ENCODE measurements at places on chromosomes 1 and 21.

GRCh38 chr1:14693949-14694348, 95.5 kb downstream of the KAZN start:
- DNase-seq, result no peak

GRCh38 chr1:21663248-21663950, 5.8 kb downstream of the RAP1GAP start:
- no peak for DNase-seq

DNA sequence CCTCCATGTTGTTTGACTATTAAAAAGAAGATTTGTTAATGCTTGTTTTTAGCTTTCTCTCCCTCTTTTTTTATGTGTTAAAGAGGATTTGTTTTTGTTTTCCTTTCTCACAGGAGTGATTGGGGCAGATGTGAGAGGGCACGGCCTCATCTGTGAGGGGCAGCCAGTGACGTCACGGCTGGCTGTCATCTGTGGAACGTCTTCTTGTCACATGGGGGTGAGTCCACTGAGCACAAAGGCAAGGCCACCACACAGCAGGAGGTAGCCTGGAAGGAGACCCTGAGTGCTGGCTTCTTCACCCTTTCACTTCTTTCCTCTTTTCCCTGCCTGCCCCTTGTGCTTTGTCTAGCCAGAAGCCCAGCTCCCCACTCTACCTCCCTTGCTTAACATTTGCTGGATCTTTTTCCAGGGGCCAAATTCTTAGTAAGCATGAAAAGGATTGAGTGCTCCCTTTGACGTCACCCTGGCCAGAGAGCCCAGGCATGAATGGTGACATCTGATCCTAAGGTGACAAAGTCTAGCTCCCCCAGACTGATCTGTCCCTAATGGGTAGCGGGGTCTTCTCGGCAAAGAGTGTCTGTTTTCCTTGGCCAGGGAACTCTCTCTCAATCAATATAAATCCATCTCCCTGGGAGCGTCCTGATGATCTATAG, 257.2 kb downstream of the FGGY start:
- no peak for DNase-seq

DNA sequence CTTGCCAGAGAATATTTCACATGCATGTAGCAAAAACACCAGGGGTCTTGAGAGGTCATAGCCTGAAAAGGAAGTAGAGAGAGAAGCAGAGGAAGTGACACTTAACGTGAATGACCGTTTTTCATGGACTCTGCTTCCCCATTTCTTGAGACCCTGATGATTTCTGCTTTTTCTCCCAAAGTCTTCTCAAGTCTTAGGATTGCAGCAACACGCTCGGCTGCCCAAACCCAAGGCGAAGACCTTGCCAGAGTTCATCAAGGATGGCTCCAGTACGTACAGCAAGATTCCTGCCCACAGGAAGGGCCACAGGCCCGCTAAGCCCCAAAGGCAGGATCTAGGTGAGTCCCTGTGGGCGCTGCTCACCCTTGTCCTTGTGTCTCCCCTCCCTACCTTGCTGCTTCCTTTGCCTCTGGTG, 12.8 kb downstream of the THEMIS2 start:
- DNase-seq, result no peak

DNA sequence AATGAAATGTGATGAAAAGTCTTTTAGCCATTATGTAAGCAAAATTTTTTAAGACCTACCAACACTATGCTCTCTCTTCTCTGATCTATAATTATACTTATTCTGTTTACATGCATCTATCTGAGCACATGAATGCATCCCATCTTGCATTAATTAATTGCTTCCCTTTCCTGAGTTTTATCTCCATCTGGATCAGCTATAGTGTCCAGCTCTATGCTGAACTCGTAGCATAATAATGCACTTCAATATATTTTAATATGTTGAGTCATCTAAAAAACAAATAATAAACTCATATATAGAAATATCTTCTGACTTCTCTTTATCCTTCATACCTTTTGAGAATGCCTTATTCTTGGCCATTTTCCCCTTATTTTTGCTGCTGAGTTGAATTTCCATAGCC, 1097.8 kb downstream of the TTLL7 start:
- no peak for DNase-seq

DNA sequence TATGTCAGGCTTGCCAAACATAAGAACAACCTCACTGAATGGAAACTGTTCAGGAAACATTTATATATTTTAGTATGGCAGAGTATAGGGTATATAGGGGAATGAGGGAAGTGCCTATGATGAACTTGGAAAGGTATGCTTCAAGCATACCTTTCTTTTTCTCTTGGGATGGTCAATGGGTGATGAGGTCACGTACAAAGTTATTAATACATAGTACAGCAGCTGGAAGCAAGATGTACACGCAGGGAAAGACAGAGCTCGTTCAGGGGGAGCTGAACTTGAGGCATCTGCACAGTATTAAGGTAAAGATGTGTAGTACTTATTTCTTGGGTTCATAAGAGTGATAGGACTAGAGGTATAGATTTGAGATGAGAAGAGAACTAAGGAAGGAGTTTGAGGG, 61.5 kb downstream of the ABCD3 start:
- no peak for DNase-seq

- no peak for DNase-seq
Measured at GRCh38 chr1:43506233-43506632, 24.4 kb upstream of the PTPRF start.

DNA sequence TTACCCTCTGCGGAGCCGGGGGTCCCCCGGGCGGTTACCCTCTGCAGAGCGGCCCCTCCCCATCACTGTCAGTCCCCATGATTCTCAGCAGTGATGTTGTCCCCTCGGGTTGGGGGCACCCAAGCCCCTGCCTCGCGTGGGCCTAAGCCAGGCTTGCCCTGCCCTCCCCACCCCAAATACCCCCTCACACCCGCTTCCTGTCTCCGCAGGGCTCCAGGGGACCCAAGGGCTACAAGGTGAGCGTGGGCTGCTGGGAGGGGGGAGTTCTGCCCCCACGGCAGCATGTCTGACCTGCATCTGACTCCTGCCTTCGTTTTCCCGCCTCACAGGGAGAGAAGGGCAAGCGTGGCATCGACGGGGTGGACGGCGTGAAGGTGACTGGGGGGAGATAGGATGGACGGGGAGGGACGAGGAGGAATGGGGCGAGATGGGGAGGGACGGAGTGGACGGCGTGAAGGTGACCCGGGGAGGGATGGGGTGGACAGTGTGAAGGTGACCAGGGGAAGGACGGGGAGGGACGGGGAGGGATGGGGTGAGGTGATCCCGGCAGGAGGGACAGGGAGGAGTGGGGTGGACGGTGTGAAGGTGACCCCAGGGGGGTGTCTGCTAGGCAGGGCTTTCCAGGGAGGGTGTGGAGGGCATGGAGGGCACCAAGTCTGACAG, 8.6 kb downstream of the COL6A1 start:
- no peak for DNase-seq

DNA sequence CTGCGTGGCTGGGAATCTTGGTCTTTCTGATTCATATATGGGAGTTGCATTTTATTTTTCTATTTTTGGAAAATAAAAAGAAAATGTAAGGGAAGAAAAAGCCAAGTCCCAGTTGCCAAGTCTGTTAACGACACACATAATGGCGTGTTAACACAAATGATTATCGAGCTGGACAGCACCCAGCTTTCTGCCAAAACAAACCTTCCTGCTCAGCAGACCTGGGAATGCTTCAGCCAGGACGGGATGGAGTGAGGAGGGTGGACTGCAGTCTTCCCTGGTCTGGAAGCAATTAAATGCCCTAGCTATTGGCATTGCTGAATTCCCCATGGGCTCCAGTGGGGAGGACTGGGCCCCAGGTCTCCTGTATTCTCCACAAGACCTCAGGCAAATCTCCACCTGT, 184.2 kb upstream of the USP24 start:
- no peak for DNase-seq

DNA sequence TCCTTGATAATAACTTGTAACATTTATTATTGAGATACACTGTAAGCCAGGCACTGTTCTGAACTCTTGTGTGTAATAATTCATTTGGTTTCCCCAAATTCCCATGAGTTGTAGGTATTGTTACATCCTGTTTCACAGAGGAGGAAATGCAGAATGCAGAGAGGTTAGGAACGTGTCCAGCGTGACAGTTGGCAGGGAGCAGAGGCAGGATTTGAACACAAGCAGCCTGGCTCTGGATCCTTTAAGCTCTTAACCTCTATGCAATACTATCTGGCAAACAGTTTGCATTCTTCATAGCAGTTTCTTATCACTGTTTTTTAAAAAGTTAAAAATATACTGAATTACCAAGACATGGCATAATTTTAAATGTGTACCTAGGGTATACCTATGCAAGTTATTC, 30.5 kb downstream of the EEIG2 start:
- DNase-seq, result no peak

Data from germinal center (tissue), 1 donor.